ENCODE measurements at places on chromosomes 3 and 15. TPM values are rescaled to one million over a fixed set of nuclear protein-coding genes. Genes with fewer than 3 reads are reported as not detected.

DNA sequence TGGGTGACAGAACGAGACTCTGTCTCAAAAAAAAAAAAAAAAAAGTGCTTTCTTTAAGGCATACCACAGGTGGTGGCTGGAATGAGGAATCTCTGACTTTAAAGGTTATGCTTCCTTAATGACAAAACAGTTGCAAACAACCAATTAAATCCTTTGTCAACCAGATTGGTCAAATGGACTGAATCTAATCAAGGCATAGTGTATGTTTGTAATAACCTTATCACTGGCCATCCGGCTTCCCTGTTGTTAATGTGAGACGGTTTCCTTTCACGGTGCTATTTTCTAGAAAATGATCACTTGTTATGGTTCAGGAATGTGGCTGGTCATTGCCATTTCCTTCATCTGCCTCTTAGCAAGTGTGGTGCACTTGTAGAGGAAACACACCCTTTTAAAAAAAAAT lies 75.9 kb downstream of the FLNB start:
- no peak for DNase-seq

Gene NOX5
- 0.52 TPM for polyA plus RNA-seq

Gene FRMD5
- 0.50 TPM for polyA plus RNA-seq

DNA sequence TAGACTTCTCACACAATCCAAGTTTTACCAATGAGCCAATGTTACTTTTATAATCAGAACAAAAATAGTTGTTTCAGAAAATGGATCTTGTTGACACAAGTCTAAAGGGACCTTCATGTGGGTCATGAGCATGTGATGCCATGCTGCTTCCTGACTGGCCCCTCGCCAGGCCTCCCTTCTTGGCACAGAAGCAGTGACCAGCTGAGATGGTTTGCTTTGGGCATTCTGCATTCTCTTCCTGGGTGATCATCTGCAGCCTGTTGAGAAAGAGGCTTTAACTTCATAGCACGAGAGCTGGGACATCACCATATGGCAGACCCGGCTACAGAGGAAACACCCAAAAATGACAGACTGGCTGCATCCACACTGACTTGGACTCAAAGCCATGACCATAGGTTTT lies 45.7 kb downstream of the TGM4 start:
- no peak for DNase-seq

DNA sequence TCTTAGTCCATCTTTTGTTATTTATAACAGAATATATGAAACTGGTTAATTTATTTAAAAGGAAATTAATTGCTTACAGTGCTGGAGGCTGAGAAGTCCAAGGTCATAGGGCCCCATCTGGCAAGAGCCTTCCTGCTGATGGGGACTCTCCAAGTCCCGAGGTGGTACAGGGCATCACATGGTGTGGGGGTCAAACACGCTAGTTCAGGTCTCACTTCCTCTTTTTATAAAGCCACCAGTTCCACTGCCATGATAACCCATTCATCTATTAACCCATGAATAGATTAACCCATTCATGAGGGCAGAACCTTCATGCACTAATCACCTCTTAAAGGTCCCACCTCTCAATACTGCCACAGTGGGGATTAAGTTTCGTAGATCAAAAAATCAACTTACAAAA lies 659.3 kb downstream of the NAALADL2 start:
- DNase-seq: no peak

DNA sequence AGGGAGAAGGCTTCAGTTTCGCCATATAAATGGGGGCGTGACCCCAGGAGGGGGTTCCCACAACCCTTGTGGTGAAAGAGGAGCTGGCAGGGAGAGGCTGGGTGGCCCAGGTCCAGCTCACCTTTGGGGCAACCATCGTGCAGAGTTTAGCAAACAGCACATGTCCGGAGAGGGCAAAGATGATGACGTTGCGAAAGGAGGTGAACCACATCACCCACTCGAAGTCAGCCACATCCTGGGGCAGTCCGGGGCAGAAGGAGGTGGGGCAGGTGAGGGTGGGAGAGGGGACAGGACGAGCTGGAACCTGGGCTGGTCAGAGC lies 3.7 kb downstream of the HHATL start:
- DNase-seq: no peak

DNA sequence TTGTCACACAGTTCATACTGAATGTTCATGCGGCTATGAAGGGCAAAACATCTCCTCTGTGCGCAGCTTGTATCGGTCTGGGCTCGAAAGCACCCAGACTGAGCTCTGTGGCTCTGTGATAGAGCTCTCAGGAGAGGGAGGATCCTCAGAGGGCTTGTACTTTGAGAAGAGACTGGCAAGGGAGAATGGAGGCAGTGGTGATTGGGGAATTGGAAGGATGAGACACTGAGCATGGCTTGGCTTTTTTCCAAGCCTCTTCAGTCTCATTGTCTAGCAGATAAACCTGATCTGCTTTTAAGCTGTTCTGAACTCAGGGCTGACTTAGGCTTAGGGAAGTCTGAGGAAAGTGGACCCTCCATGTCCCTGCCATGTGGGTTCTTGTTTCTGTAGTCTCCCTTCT lies 43.0 kb downstream of the RAD54L2 start:
- DNase-seq: no peak

GRCh38 chr15:79161837-79162508 lies 71.4 kb upstream of the RASGRF1 start:
- DNase-seq: no peak

DNA sequence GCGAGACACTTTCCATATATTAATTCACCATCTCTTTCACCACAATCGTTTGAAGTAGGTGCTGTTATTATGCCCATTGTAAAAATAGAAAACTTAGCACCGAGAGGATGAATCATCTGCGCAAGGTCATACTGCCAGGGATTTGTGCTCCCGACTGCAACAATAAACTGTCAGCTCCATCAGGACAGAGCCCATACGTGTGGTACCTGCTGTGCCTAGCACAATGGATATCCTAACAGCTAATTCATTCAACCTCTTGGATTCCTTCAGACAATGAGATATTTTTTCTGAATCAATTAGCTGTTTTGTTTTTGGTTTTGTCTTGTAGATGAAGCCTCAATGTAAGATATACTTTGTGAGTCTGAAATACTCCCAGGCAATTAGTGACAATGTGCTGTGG lies 32.3 kb upstream of the PROK2 start:
- no peak for DNase-seq

DNA sequence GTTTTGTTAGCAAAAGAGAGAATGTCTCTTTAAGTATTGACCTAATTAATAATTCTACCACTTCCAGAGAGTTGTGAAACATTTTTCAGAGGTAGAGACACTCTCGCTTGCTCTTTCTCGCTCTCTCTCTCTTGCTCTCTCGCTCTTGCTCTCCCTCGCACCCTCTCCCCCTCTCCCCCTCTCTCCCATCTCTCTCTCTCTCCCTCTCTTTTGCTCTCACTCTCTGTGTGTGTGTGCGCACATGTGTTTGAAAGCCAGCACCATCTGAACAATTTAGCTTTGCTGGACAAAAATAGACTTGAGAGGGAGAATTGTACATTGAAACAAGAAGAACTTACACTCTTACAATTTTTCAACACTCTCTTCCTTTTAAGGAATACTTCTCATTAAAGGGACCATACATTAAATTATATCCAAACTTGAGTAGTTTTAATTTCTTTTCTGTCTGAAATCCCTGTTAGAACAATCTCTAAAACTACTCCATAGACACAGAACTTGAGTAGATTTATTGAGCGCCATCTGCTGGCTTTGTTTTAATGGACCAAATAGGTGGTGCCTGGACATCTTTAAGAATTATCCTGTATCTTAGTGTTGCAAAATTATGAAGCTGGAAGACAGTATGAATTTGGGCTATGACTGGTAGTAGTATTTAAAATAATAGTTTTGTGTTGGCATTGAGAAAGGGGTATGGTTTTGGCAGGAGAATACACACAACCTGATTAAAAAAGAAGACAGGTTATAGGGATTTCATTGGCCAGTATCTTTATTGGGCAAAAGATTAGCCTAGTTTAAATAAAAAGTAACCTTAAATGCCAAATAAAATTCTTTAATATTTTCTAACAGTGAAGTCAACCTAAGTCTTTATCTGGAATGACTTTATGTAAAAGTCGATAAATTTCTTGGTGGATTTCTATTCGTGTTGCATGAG lies 124.6 kb downstream of the AKAP13 start:
- DNase-seq: peak; percentile 86

GRCh38 chr3:23648326-23648995 lies 157.3 kb upstream of the UBE2E1 start:
- DNase-seq: no peak

Gene NRROS
- 5.6 TPM for polyA plus RNA-seq

DNA sequence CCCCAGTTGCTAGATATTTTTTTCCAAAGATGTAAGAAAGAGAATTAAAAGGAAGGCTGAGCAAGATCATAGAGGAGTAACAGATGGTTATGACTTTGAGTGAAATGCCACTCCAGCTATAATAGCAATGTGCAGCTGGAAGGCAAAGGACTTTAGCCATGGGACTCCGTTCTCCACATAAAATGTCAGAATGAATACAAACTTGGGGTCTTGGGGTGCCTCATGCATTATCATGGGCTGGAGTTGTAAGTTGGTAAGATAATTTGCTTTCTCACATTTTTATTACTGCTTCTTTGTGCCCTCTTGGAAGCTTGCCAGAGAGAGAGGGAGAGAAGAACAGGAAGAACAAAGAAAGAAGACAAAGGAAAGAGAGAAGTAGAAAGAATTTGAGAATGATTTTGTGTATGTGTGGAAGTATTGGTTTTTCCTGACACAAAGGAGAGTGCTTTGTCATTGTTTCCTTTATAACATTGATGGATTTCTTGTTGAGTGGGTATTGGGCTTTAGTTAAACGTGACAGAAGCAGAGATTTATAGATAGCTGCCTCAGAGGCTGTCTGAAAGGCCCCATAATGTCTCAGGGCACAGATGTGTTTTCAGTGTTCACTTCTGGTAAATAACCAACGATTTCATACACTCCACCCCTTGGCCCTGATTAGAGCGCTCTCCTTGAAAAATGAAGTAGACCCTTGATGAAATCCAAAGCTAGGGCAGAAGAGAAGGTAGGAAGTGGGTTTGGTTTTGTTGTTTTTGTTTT lies 715.3 kb downstream of the NR2F2 start:
- DNase-seq: no peak

Gene ST3GAL6
- 5.3 TPM for polyA plus RNA-seq

Gene REC114
- 0.19 TPM for polyA plus RNA-seq

Gene PLA2G4E
- 1.9 TPM for polyA plus RNA-seq

Gene ICE2
- 34.7 TPM for polyA plus RNA-seq

DNA sequence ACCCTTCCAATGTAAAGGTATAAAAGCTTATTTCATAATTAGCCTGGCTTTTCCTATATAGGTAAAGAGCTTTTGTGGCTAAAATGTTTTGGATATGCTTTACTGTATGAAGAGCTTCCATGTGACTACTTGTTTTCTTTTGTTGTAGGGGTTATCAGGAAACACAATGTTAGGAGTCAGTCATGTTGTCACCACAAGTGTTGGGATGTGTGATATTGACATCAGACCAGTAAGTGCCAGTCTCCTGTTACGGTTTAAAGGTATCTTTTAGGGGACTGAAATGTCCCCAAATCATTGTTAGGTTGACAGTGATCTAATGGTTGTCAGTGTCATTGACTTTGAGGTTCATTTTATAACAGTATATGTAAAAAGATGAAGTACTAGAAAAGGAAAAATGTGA lies 18.3 kb downstream of the ACTL6A start:
- DNase-seq: no peak

- peak; percentile 91 for DNase-seq
Observed at GRCh38 chr3:186826976-186827857, 15.3 kb upstream of the ADIPOQ start.

Gene C3orf49
- 0.24 TPM for polyA plus RNA-seq

- DNase-seq: peak; percentile 73
Observed at GRCh38 chr3:176953106-176954060, 243.9 kb downstream of the TBL1XR1 start.

Gene FAM3D
- not detected for polyA plus RNA-seq

Gene SPTSSB
- polyA plus RNA-seq: 0.32 TPM

Gene TMEM45A
- polyA plus RNA-seq: 24.6 TPM

GRCh38 chr3:43616034-43616433 lies 5.8 kb downstream of the ANO10 start:
- DNase-seq: no peak

DNA sequence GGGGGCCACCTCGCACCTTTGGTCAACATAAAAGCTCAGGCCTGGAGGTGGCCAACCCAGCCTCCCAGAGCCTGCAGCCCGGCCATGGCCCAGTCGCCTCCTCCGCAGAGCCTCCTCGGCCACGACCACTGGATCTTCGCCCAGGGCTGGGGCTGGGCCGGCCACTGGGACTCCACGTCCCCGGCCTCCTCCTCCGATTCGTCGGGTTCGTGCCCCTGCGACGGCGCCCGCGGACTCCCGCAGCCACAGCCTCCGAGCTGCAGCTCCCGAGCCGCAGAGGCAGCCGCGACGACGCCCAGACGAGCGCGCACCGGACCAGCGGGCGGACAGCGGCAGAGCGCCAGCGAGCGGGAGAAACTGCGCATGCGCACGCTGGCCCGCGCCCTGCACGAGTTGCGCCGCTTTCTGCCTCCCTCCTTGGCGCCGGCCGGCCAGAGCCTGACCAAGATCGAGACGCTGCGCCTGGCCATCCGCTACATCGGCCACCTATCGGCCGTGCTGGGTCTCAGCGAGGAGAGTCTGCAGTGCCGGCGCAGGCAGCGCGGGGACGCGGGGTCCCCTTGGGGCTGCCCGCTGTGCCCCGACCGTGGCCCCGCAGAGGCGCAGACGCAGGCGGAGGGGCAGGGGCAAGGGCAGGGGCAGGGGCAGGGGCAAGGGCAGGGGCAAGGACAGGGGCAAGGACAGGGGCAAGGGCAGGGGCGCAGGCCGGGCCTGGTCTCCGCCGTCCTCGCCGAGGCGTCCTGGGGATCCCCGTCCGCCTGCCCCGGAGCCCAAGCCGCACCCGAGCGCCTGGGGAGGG lies at the start of gene MESP2:
MESP2 (plus strand) TSS at position 59 of the 799 bp plus-strand sequence; CDS start at position 85, 26 bp downstream.
- DNase-seq: peak; percentile 71
